ENCODE measurements at places on chromosomes 4 and X.
A peak's percentile ranks its signal among the peaks of the same experiment; 100 is the strongest.

DNA sequence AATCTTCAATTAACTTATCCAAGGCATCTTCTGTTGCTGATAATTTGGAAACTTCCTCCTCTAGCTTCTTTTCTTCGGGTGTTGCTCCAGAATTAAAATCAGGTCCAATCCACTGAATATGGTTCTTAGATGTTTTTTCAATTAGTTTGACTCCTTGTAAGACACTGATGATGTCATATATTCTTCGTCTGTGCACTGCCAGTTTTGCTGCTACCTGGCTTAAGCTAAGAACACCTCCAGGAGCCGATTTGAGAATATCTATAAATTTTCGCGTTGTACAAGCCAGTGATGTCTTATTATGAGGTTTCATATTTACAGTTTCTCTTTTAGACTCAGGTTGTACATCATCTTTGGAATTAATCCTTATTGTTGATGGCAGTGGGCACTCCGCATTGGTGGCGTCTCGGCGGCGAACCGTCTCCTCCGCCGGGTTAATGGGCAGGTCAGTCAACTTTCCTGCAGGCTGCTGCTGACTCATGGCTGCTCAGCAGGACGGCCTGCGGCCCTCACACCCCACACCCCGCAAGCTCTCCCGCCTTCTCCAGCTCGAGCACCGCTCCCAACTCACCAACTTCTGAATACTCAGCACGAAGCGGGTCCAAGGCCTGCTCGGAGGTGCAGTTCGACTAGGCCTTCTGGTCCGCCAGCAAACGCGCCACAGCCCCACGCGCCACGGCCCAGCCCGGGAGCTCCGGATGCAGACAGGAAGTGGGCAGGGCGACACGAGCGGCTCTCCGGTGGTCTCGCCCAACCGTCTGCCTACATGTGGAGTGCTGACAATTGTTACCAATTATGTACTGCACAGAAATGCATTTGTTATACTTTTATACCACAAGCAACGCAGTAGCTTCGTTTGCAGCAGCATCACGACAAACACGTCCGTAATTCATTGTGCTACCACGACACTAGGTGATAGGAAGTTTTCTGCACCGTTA is 49.2 kb upstream of the FHL1 start:
- DNase-seq = no peak

DNA sequence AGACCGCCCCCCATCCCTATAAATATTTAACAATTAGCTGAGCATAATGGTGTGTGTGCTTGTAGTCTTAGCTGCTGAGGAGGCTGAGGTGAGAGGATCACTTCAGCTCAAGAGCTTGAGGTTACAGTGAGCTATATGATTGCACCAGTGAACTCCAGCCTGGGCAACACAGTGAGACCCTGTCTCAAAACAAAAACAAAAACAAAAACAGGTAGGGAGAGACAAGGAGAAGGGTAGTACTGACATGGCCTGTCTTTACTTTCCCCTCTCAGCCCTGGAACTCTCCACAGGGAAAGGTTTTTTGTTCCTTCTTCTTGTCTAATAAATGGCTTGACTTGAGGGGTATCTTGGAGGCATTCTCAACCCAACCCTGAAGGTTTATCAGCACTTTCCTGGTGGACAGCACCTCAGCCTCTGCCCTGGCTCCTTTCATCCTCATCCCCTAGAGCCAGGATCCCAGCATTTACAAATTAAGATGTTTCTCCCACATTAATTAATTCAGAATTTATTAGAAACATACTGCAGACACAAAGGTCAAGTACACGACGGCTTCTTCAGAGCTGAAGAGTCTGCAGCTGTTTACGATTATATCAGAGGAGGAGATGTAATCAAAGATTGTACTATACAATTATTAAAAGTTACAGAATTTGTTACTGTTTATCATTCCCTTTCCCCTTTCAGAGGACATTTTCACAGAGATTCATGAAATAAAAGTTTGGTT is 131.8 kb downstream of the AFF1 start:
- DNase-seq = no peak

GRCh38 chr4:101774807-101775206 is 15.7 kb upstream of the BANK1 start:
- no peak for DNase-seq

DNA sequence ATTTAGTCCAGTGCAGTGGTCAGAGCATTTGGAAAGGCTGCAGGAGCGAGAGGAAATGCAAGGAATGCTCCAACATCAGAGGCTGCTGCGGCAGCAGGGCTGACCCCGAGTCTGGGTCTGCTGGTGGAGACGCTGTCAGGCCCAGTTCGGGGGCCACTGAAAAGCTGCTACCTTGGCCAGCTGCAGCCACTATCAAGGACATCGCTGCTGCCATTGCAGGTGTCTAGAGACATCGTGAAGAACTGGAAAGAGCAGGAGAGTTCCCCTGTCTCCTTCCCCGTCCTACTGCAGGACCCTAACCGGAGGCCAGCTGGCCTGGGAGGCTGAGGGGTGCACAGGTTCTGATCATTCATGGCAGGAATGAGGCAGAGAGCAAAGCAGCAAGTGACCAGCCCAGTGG is 29.5 kb upstream of the GPR78 start:
- no peak for DNase-seq

DNA sequence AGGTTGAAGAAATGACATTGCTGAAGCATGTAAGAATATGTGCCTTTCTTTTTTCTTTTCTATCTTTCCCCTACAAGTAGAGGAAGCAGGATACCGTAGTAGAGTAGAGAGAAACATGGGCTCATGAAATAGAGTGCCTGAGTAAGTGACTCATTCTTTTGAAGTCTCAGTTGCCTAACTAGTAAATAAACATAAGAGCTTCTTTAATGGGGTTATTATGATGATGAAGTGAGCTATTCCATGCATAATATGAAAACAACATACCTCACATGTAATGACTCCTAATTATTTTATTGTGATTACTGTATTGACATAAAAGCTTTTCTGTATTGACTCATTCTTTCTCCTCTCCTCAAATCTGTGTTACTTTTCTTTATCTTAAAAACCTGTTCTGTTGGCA is 1538.2 kb downstream of the TECRL start:
- peak; percentile 62 for DNase-seq
